ENCODE measurements at places on chromosomes 11 and 22.

- no peak for DNase-seq
Measured at GRCh38 chr11:131638889-131639288, 268.5 kb downstream of the NTM start.

- no peak for DNase-seq
Measured at GRCh38 chr11:81725701-81726100, 1008.0 kb downstream of the FAM181B start.

DNA sequence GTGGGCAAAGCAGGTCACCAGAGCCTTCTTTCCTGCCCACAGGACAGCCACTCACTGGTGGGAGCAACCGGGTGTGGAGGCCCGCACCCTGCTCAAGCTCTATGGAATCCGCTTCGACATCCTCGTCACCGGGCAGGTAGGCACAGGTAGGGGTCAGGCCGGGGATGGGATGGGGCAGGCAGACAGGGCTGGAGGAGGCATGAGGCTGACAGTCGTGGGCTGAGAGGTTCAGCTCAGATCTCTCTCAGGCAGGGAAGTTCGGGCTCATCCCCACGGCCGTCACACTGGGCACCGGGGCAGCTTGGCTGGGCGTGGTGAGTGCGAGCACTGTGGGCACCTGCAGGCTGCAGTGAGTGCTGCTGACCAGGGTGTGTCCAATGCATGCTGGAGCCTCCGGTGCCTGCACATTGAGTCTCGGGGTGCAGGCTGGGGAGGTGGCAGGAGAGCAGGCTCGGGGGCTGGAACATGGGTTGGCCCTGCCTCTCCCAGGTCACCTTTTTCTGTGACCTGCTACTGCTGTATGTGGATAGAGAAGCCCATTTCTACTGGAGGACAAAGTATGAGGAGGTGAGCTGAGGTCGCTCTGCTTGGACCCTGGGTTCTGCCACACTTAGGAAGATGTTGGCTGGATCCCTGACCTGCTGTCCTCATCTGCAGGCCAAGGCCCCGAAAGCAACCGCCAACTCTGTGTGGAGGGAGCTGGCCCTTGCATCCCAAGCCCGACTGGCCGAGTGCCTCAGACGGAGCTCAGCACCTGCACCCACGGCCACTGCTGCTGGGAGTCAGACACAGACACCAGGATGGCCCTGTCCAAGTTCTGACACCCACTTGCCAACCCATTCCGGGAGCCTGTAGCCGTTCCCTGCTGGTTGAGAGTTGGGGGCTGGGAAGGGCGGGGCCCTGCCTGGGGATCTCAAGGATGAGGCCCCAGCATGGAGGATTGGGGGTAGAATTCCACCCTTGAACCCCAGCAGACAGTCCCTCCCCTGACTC, 6.3 kb downstream of the SLC7A4 start:
- DNase-seq, result no peak

- no peak for DNase-seq
Measured at GRCh38 chr22:21962655-21962949, 10.0 kb upstream of the PPM1F start.

DNA sequence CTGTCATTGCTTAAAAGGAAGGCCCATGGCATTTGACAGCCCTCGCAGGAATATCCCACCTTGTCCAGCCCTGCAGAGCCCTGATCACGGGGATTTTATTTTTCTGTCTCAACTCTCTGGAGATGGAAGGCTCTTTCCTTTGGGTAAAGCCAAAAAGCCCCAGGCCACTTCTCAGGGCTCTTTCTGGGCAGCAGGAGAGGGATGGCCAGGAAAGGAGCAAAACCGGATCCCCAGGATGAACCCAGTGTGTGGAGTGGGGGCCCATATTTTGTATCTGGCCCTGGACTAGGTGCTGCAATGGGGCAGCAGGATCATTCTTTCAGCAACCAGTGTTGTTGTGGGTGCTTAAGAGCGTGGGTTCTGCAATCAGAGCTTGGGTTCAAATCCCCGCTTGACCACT, 11.0 kb downstream of the CREB3L1 start:
- no peak for DNase-seq

DNA sequence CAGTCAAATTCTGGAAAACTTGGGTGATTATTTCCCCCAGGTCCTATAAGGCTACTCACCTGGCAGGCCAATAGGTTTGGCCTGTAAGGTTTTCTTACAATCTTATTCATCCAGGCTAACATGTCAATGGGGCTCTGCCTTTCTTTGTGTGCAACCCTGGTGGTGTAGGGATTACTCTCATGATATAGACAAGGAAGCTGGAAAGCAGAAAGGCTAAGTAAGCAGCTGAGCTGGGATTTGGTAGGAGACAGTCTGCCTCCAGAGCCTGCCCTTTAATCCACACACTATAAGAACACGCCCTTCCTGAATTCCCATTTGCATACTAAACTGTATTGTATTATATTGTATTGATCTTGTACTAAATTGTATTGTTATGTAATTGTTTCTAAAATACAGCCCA, 373.3 kb upstream of the CCDC90B start:
- no peak for DNase-seq

DNA sequence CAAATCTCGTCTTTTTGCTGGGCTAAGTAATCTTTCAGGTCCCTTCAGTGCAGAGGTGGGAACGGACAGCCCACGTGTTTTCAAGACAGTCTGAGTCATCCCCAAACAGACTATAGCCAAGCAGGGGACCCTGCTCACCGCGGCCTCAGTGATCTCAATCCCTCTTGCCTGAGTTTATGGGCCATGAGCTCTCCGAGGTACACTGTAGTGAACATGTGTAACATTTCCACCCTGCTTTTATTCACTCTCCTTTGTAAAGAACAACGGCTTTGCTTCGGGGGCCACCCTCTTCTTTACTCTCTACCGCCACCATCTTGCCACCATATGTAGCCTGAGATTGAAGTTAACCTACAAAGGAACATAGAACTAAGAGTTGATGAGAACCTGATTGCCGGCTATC, 11.5 kb upstream of the KCTD14 start:
- DNase-seq, result no peak

GRCh38 chr11:63917692-63918506, 935 bp upstream of the RCOR2 start:
- no peak for DNase-seq

DNA sequence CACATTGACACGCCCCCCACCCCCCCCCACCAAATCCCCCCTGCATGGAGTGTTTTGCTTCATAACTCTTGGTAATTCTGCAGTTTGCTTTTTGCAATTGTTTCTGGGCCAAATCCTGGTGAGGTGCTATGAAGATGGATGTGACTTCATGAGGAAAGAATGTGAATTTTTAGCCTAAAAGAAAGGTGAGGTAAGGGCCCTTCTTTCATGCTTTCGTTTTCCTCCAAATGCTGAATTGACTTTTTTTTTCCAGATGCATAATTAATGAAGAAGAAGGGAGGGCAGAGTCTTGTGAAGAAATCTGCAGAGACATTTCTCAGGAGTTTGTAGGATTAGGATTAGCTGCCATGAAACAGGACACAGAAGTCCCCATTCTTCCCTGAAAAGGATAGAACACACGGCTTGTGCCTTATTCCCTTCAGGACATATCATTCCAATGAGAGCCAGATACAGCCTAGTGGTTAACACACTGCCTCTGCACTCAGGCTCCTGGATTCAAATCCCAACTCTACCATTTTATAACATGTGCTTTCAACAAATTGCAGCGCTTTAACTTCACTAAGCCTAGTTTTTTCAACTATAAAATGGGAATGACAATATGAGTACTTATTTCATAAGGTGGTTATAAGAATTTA, 19.6 kb upstream of the TBCEL start:
- DNase-seq, result no peak

GRCh38 chr22:25451480-25452114, 112.9 kb upstream of the GRK3 start:
- DNase-seq, result no peak

DNA sequence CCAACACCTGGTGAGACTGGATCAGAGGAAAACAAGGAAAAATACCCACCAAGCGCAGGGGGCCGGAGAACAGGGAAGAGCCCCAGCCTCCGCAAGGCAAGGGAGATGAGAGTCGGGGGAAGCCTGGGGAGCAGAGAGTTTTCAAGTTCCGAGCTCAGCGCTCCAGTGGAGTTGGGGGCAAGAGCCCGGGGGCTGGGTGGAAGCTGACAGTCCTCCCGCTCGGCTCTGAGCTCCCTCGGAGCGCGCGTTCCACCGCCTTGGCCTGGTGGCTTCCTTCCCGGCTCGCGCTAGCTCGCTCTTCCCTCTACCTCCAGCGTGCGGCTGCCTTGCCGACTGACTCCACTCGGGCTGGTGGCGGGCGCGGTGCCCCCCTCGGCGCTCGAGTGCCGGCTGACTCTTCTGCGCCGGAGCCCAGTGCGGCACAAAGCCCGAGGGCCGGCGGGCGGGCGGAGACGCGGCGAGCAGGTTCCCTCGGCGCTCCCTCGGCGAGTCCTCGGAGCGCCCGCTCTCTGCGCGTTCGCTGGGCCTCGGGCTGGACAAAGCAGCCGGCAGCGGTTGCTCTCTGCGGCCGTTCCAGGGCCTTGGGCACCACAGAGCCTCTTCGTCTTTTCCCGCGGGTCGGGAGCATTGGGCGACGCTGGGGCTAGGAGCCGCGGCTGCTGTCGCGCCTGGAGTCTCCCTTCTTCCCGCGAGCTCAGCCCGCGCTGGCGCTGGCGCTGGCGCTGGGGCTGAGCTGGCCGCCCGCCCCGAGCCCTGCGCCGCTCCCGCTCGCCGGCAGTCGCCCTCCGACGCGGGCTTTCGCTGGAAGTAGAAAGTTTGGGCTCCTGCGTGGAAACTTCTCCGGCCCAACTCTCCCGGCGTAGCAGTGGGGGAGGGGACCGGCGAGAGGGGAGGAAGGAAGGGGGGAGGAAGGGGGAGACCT, 1.0 kb downstream of the PAX6 start:
- no peak for DNase-seq

DNA sequence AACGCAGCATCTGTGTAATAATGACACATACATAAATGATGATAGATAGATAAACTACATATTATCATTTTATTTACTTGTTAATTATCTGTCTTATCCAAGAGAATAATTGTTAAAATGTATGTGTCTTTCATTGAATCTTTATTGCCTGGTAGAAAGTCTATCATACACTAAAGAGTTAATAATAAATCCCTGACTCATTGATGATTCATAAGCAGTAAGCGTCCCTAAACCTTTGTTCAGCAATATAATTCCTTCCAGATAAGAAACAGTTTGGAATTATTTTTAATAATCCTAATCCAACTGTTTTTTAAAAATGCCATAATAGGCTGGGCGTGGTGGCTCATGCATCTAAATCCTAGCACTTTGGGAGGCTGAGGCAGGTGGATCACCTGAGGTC, 655.6 kb upstream of the CNTN5 start:
- DNase-seq, result no peak

DNA sequence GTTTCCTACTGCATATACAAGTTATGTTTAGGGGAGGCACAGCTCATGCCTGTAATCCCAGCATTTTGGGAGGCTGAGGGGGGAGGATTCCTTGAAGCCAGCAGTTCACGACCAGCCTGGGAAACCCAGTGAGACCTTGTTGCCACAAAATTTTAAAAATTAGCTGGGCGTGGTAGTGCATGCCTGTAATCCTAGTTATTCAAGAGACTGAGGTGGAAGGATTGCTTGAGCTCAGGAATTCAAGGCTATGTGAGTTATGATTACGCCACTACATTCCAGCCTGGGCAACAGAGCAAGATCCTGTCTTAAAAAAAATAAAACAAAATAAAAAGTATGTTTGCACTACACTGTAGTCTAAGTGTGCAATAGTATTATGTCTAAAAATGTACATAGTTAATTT, 108.8 kb upstream of the TEAD1 start:
- DNase-seq, result no peak

GRCh38 chr22:43867839-43868635, 5.7 kb upstream of the SULT4A1 start:
- no peak for DNase-seq

GRCh38 chr11:15476371-15476917, 361.7 kb downstream of the INSC start:
- no peak for DNase-seq

DNA sequence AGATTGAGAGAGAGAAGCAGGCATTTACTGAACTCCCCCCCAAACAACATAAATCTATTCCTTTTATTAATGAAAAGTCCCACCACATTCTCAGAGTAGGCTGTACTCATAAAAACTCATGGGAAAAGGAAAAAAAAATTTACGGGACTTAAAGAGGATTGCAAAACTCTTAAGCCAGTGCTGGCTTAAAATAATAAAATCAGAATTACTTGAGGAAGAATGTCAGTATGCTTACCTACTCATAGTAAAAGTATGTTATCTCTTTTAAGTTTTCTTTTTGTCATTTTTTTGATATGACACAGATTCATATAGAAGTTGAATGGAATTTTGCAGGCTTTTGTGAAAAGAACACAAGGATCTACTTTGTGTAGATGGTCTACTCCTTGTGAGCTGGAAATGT, 126.3 kb downstream of the LUZP2 start:
- no peak for DNase-seq

GRCh38 chr11:113587308-113587739, 112.1 kb upstream of the DRD2 start:
- DNase-seq, result peak; percentile 29

- no peak for DNase-seq
Measured at GRCh38 chr11:41795004-41795403, 335.6 kb upstream of the LRRC4C start.

DNA sequence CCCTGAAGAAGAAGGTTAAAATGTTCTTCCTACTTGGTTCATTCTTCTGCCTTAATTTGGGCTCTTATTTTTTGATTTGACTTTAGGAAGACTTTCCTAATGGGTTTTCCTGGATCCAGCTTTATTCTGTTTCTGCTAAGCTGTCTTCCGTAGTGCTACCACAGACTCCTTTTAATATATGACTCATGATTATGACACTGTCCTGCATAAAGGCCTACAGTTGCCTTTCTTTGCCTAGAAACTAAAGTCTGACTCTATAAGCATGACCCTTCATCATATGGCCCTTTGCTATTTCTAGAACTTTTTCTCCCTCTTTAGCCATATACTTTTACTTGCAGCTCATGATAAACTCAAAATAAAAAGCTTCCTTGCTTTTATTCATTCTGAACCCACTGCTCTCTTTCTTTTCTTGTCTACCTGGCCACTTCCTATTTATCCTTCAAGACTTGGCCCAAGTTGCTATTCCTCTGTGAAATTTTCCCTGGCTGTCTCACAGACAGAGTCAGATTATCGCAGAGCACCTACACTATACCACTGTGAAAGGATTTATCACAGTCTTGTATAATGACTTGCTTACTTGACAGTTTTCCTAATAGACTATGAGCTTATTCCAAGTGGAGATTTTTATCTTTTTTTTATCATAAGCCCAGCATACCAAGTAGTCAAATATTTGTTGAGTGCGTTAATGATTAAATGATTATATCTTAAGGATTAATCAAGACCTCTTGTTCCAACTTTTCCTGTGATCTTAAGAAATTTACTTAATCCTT, 24.7 kb downstream of the TBCEL start:
- no peak for DNase-seq

GRCh38 chr11:35223371-35223796, 84.4 kb downstream of the CD44 start:
- DNase-seq, result no peak

GRCh38 chr11:65771589-65772112, 9.1 kb downstream of the AP5B1 start:
- DNase-seq, result no peak

Measured in stimulated activated CD4-positive, alpha-beta T cell treated with anti-CD3 and anti-CD28 coated beads, TNF-alpha, amount 100 ng/mL, for 24 hours (primary cell).